ENCODE measurements at places on chromosomes 16 and 17.

- peak; percentile 19 for DNase-seq
Observed at GRCh38 chr17:83062818-83063671, 16.4 kb upstream of the METRNL start.

DNA sequence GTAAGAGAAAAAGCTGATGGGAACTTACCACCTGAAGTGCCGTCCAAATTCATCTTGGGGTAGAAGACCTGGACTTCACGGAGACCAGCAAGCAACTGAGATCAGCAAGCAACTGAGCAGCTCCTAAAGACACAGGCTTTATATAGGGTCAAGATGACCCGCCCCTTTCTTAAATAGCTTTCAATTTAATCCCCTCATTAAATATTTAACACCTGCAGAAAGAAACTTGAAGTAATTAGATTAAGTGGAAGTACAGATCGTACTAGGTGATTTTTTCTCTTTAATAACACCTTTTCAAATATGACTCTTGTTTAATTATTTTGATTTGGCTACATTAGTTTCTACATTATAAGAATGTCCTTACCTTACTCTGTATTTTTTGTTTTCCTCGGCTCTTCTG, at the start of gene CPHXL:
CPHXL (minus strand) TSS at position 101 of the 400 bp plus-strand sequence; CDS start at position 53, 48 bp downstream.
- DNase-seq, result no peak

GRCh38 chr17:50499721-50500120, 8.5 kb upstream of the MYCBPAP start:
- no peak for DNase-seq

GRCh38 chr17:54680410-54680809, 220.2 kb upstream of the TOM1L1 start:
- DNase-seq, result no peak

DNA sequence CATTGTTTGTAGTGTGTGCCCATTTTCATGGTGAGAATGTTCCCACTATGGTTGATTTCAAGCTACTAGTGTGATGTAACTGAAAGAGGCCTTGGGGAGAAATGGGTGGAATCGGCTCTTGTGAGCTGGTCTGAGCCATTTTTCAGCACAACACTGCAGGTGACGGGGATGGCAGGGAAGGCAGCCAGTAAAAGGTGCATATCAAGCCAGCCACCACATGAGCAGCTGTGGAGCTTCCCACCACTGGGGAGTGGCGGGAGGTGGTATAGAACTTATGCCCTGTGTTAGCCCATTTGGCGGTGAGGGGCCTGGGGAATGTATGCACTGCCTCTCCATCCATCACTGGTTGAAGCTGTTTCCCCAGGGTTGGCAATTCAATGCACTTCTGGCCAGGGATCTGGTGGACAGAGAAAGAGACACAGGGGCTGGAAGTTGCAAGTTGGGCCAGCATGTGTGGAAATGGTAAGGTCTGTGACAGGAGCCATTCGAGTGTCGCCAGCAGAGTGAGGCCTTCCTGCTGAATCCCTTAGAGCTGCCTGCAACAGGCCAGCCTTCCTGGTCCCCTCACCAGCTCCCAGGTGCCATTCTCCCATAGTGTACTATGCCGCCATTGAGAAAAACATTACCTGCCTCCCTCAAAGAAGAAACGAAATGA, 31.7 kb upstream of the BRD7 start:
- DNase-seq, result no peak

DNA sequence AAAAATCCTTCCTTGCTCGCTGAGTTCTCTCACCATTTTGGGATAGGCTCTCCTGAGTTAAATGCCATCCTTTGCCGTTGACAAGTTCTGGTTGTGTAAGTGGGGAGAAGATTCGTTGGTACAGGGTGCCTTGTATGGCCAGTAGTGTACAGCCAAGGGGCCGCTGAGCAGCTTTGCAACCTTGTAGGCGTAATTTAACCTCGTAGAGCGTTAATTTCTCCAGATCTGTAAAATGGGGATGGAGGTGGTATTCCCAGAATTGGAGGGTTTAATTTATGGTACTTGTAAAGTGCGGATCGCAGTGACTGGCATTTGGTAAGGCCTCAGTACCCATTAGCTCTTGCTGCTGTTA, 1.4 kb downstream of the ARSG start:
- DNase-seq, result no peak

DNA sequence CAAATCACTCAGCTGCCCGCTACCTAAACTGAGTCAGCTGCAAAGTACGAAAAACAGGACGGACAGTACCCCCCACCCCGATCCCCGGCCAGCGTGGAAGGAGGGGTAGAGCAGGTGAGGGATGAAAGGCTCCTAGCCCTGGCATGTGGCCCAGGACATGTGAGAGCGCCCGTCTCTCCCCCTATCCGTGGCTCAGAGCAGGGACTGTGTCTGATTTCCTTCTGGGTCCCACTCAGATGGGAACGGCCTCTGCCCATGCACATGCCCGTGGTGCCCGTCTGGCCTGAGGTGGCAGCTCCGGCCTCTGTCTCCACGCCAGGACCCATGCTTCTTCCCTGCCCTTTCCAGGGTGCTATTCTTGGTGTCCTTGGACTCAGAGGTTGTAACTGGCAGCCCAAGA, 30.2 kb upstream of the RASD1 start:
- peak; percentile 25 for DNase-seq

GRCh38 chr17:79080761-79081290, 6.2 kb downstream of the ENGASE start:
- DNase-seq, result peak; percentile 8

DNA sequence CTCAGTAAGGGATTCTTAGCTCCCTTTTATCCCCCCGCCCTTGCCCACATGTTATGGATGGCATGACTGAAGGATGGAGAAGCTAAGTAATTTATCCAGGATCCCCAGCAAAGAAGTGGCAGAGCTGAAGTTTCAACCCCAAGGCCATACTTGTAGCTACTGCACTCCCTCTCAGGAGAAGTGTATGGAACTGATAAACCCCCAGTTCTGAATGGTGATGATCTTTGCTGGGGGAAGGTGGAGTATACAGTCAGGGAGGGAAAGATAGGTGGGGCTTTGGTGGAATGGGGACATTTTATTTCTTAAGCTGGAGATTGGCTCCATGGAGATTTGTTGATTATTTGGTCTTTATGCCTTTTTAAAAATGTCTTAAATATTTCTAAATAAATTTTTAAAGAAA, 58.3 kb downstream of the TNRC6C start:
- DNase-seq, result no peak

DNA sequence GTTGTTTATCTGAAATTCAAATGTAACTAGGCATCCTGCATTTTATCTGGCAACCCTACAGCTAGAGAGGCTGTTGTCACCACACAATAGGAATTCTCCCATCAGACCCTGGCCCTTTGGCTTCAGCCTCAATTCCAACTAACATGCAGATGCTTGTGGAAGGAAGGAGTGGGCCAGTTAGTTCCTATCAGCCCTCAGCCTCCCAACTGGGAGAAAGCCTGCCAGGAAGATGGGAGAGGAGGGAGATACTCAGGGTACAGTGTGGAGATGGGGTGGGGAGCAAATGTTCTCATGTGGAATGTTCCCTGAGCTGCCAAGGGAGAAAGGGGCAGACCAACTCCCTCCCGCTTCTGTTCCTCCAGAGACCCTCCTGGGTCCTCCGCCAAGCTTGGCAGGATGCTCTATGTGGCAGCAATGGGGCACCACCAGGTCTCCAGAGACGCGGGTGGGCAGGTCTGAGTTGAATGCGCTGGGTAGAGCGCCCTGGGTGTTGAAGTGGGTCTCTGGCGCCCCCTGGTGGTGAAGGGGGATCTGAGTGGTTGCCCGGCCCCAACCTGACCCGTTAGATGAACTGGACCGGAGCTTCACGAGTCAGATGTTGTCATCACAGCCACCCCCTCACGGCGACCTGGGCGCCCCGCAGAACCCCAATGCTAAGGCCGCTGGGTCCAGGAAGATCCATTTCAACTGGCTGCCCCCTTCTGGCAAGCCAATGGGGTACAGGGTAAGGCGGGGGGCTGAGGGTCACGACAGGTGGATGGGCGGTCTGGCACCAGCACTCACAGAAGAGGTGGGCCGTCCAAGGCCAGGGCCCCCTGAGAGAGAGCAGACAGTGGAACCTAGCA, 15.2 kb downstream of the GALK1 start:
- peak; percentile 88 for DNase-seq

- no peak for DNase-seq
Observed at GRCh38 chr16:62870554-62870953, 834.3 kb upstream of the CDH8 start.

GRCh38 chr17:72536788-72537187, 416.0 kb downstream of the SOX9 start:
- no peak for DNase-seq

GRCh38 chr16:67086822-67087221, 22.9 kb upstream of the PHAF1 start:
- DNase-seq, result peak; percentile 40

DNA sequence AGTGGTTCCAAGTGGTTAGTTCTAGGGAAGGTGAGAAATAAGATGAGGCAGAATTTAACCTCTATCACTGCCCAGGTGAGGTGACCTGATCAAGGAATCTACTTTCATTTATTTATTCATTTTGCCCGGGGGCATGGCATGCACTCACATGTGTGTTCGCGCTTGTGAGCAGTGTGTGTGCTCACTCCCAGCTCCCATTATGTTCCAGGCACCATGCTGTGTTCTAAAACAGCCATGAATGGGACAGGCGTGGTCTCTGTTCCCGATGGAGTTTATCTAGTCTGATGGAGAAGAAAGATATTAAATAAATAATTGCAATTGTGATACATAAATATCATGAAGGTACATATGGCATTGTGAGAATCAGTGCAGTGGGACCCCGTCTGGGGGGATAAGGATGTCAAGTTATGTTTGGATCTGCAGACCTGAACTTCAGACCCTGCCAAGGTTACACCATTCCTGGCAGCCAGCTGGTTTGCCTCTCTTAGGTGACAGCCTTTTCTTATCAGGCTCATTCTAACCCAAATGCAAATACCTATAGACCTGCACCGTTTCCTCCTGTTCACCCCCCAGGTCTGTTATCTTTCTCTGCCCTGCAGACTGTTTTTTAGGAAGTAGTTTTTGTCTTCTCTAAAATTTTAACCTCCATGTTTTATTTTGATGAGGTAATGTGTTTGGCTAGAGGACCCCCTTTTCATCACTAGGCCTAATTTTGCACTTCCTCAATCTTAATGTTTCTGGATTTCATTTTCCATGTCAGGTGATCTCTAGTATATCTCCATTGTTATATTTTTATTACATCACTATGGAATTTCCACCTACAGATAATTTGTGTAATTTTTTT, 11.8 kb downstream of the CYB5B start:
- no peak for DNase-seq

GRCh38 chr16:85648805-85649204, 35.7 kb downstream of the GSE1 start:
- DNase-seq, result no peak

DNA sequence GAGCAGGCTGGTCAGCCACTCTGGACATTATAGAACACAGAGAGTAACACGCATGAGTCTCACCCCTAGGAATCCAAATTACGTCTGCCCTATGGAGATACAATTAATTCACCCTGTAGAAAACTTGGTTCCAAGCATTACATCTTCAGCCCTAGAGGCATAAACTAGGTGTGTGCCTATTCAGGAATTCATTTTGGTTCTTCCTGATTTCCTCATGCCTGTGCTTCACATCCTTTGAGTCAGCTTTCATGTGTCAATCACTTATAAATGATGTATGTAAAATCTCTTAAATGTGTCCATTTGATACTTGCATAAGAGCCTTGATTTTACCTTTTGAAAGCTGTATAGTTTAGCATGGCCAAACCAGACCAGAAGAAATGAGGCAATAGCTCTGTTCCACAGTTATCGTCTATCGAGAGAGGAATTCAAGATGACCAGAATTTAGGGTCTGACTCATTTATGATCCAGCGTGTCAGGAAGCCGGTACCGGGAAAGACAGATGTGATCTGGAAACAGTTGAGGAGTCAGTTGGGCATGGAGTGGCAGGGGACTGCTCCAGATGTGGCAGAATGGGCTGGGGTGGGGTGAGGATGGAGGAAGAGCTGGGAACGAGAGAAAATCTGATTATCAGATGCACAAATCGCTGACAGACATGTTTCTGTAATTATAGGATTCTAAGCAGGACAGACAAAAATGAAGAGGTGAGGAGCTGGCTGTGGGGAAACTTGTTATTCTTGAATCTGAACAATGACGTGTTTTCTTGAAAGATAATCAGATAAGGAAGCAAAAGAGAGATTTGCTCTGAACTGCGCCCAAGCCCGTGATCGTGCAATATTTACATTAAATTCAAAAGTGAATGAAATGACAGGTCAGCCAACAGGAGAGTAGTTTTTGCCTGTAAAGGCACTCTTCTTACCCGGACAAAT, 76.7 kb downstream of the C16orf95 start:
- DNase-seq, result no peak

- no peak for DNase-seq
Observed at GRCh38 chr17:10651927-10652326, 5.2 kb downstream of the MYH3 start.

DNA sequence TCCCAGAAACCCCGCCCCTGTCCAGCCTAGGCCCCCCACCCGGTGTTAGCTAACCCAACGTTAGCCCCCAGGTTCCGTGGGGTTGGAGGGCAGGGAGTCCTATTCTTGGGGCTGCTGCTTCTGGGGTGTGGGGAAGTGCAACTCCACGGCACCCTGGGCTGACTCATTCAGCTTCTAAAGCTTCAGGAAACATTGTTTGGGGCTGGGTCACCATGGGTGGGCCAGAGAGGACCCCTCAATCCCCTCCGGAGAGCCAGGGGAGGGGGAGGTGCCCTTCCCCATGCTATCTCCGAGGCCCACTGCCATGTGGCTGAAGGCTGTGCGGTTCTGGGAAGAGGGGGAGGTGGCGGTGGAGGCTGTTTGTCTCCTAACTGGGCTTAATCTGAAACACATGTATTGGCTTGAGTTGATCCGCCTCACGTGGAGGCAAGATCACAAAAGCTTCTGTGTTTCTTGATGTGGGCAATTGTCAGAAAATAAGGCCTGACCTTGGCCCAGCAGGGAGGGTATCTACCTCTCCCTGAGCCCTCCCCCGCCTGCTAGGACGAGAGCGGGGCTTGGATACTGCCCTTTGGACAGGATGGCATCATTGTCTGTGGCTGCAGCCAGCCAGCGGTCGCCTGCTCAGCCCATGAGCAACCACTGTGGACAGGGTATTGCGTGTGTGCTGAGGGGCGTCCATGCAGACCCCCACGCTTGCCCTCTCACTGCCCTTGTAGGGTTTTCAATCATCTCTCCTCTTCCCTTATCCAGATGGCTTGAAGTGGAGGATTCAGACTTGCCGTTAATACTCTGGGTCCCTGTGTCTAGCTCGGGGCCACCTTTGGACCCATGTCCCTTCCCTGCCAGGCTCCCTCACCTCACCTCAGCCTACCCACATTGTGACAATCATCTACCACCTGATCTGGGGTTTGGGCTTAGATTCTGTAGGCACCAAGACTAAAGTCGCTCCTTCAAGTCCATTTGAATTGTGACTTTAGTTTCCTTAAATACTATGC, 1.3 kb downstream of the SERPINF1 start:
- DNase-seq, result peak; percentile 84

- no peak for DNase-seq
Observed at GRCh38 chr17:81528651-81529436, 667 bp downstream of the FSCN2 start.

GRCh38 chr16:57906382-57907316, 64.3 kb downstream of the CNGB1 start:
- DNase-seq, result peak; percentile 36

GRCh38 chr16:15607700-15608396, 35.1 kb downstream of the MARF1 start:
- no peak for DNase-seq

All from femur (tissue), 1 donor.